ENCODE measurements at places on chromosomes 6 and 20.

DNA sequence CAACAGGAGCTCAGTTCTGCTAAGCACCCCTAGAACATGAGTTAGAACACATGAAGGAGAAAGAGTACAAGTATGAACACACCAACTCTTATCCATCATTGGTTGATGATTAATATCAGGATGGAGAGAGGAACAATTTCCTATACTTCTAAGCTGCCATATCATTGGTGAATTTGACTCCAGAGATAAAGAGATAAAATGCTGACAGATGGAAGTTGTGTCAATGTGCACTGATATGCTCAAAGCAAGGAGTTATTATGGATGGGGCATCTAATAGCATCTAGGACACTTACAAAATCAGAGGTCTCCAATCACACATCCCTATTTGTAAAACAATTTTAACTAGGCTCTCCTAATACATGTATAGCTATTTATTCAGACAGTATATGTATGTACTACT lies 145.4 kb downstream of the BFSP1 start:
- no peak for DNase-seq

- no peak for DNase-seq
Observed at GRCh38 chr20:51300104-51300503, 242.4 kb downstream of the NFATC2 start.

DNA sequence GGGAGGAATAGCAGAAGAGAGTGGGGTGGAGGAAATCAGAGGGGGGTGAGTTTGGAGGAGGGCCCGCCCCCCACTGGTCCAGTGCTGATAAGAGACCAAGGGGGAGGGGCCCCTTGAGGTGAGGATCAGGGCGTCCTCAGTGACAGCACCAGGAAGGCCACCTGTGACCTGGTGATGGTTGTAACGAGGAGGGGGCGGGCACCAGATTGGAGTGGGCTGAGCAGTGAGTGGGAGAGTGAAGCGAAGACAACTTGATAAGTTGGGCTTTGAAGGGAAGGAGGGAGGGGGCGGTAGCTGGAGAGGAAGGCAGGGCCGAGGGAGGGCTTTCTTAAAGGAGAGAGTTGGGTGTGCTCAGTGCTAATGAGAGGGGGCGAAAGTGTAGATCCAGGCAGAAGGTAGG lies 30.7 kb downstream of the CDH22 start:
- no peak for DNase-seq

DNA sequence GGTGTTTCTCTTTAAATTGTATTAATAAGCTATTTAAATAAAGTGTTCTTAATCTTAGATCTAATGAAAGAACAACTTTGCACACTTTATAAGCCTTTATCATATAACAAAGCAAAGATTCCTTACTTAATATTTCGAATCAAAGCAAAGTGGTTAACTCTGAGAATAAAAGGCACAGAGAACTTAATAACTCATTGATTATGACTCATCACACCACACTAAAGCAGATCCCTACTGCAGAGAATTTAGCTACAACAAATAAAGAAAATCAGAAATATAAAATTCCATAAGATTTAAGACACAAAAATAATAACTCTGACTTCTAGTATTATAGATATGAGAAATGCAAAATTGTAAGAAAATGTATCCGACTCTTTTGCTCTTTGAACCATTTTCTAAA lies 135.6 kb upstream of the RUNX2 start:
- no peak for DNase-seq

- DNase-seq, result no peak
Observed at GRCh38 chr6:52300489-52300931, 16.0 kb upstream of the MCM3 start.

- DNase-seq, result no peak
Observed at GRCh38 chr6:132314432-132314831, 86.8 kb downstream of the MOXD1 start.

- DNase-seq, result no peak
Observed at GRCh38 chr6:40042232-40042631, 108.0 kb upstream of the MOCS1 start.
